ENCODE measurements at places on chromosomes 6 and 20.

DNA sequence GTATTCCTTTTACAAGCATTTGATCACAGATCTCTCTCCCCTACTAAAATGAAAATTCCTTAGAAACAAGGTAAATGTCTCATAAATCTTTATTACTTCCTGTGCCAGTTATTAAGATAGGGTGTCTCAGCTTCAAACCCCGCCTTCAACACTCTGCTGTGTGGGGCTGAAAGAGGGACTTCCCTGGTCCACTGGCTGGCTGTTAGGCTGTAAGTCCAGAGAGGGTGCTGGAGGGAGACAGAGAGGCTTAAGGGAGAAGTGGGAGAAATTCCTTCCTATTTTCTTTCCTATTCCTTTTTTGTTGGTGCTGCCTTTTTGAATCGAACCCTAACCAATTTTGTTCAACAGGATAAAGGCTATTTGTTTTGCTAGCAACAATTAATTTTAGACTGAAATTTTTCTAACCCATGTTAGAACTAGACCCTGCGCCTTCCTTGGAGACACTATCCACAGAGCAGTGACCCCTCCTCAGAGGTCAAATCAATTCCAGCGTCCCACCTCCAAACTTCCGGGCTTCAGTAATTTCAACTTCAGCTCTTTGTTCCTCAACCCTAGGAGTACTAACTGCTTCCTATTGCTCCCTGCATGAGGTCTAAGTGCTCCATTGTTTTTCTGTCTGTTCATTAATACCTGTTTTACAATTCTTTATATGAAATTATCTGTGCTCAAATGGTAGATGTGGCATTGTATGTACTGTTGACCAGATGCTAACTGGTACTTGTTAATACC, 207.5 kb upstream of the OPRM1 start:
- no peak overlapping the region for H3K27ac ChIP-seq
- DNase-seq: no peak
- H3K36me3 ChIP-seq: no peaks in the 10 kb centered on the region
- no peaks in the 10 kb centered on the region for H3K4me1 ChIP-seq

GRCh38 chr20:4708856-4709255, 12.9 kb upstream of the PRND start:
- H3K27me3 ChIP-seq: no peaks in the 10 kb centered on the region
- no peak for DNase-seq
- no peaks in the 10 kb centered on the region for H3K4me1 ChIP-seq
- H3K4me3 ChIP-seq: no peak overlapping the region

GRCh38 chr6:25659633-25660368, 7.8 kb downstream of the SCGN start:
- H3K4me1 ChIP-seq: no peaks in the 10 kb centered on the region
- H3K4me3 ChIP-seq: no peak overlapping the region
- H3K27me3 ChIP-seq: peaks cover 2% of the 10 kb centered on the region
- no peaks in the 10 kb centered on the region for H3K36me3 ChIP-seq
- DNase-seq: no peak
- H3K27ac ChIP-seq: no peak overlapping the region

- no peaks in the 10 kb centered on the region for H3K36me3 ChIP-seq
- H3K27ac ChIP-seq: no peak overlapping the region
- no peaks in the 10 kb centered on the region for H3K4me1 ChIP-seq
- H3K4me3 ChIP-seq: no peak overlapping the region
These were observed 671.2 kb upstream of the PTCHD4 start for GRCh38 chr6:48782225-48782624.

- no peak overlapping the region for H3K4me3 ChIP-seq
- H3K27me3 ChIP-seq: peaks cover 48% of the 10 kb centered on the region
- no peak overlapping the region for H3K27ac ChIP-seq
- peaks cover 20% of the 10 kb centered on the region for H3K4me1 ChIP-seq
- no peak for DNase-seq
These were observed 115.2 kb upstream of the BEND6 start for GRCh38 chr6:56839533-56840183.

DNA sequence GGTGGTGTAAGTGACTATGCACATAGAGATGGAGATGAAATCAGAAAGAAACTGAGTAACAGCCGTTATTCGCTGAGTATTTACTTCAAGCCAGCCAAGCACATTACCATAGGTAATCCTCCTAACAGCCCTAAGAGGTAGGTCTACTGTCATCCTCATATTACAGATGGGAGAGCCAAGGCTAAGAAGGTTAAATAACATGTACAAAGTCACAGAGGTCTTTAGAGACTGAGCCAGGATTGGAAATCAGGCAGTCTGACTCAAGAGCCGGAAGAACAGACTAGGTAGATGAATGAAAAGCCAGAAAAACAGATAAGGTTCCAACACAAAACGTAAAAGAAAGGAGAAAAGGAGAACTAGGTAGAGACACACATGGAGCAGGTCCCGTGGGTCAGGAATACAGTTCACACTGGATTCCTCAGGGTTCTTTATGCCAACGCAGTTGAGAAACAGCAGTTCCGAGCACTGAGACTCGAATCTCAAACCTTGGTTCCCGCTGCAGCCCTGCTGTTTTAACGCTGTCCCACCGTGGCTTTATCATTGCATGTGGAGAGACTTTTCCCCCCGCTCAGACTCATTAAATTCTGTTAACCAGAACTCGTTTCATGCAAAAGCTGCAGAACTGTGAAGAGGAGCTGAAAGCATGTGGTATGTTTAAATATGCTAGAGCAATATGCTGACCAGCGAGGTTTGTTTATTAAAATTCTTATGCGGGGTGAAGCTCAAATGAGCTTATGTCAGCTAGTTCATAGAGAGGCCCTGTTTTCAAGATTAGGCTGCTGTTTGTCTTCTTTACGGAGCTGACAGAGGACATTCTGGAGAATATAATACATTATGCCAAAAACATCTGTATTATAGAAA, 537.9 kb downstream of the CD83 start:
- H3K36me3 ChIP-seq: no peaks in the 10 kb centered on the region
- H3K4me1 ChIP-seq: no peaks in the 10 kb centered on the region
- no peak for DNase-seq

DNA sequence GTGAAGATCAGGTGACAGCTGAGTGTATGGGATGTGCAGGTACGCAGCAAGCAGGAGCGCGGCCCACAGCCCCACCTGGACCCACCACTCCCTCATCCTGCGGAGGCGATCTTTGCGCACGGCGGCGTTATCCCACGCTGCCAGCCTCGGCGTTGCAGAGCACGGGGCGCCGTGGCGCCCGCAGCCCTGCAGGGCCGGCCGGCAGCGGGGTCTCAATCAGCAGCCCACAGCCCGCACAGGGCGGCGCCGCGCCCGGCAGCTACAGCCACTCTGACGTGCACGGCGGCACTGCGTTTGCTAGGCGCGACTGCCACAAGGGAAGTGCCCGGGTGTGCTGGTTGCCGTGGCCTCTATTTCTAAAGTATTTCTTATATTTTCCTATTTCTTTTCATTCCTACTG, 46.9 kb downstream of the LAMA2 start:
- no peak overlapping the region for H3K4me3 ChIP-seq
- DNase-seq: no peak
- H3K27me3 ChIP-seq: no peaks in the 10 kb centered on the region
- H3K4me1 ChIP-seq: no peaks in the 10 kb centered on the region
- no peak overlapping the region for H3K27ac ChIP-seq
